ENCODE measurements at places on chromosomes 7 and 10.

- no peak for DNase-seq
Observed at GRCh38 chr10:80454513-80455460, 677 bp downstream of the TSPAN14 start.

GRCh38 chr10:30011396-30011795 lies 48.0 kb downstream of the JCAD start:
- no peak for DNase-seq

GRCh38 chr7:114293289-114294012 lies 121.2 kb upstream of the FOXP2 start:
- DNase-seq: no peak

DNA sequence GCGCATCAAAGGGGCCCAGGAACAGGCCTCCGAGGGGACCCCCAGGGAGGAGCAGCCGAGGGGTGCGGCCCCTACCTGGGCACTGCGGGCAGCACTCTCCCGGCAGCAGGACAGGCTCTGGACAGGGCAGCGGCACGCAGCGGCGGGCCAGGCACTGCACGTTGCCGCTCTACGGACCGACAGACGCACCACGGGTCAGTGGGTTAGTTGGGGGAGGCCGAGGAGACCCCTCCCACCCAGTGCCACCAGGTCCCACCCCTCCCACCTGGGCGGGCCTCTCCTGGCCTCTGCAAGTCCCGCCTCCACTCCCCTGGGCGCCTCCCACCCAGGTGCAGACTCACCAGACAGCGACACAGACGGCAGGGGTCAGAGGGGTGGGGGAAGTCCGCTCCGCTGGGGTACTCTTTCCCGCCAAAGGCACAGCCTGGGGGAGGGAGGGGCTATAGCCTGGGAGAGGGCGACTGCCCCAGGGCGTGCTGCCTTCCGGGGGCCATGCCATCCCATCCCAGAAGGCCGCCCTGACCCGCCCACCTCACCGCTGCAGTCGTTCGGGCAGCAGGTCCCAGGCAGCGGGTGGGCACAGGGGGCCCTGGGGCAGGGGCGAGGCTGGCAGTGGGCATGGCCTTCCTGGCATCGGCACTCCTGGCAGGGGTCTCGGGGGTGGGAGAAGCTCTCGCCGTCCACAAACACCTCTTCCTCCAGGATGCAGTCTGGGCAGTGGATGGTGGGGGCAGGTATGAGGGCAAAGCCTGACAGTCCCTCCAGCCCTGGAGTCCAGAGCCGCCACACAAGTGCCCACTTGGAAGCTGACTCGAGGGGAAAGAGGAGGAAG lies 19.2 kb downstream of the KCP start:
- DNase-seq: no peak

DNA sequence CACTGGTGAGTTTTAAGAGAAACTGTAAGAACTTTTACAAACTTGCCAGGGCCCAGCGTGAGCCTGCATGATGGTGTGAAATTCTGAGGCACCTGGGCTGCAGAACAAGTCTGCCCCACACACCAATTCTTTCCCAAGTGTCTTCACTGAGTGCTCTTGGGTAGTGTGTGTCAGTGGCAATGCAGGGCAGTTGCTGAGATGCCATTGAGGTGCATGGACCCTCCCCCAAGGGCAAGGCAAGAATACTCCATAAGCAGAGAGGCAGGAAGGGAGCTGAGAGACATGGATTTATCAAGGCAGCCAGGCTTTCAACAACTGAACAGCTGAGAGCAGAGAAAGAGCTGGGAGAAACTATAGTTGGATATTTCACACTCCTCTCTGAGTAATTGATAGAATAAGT lies 801.2 kb downstream of the GRID1 start:
- no peak for DNase-seq

Data from ecto neural progenitor cell (in vitro differentiated cells).